CD4-positive, alpha-beta T cell (primary cell): ENCODE measurements at places on chromosomes 2 and 18.

DNA sequence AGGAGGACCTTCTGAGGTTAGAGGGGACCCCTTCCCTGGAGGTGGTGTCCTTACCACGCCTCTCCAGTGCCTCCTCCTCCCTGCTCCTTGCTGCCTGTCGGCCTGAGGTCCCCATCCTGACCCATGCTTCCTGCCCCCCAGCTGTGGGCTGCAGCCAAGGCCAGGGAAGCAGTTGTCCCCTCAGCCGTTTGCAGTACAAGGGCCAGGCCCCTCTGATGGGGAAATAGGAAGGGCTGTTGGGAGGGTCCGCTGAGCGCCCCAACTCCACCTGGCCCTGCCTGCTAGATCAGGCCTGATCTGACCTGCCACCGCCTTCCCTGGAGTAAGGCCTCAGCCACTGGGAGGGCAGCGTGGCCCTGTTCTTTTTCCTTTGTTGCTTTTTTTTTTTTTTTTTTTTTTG lies 219.8 kb downstream of the KLHL29 start:
- DNase-seq: no peak

- no peak for DNase-seq
These were observed 223.7 kb downstream of the IRS1 start for GRCh38 chr2:226575928-226576327.

DNA sequence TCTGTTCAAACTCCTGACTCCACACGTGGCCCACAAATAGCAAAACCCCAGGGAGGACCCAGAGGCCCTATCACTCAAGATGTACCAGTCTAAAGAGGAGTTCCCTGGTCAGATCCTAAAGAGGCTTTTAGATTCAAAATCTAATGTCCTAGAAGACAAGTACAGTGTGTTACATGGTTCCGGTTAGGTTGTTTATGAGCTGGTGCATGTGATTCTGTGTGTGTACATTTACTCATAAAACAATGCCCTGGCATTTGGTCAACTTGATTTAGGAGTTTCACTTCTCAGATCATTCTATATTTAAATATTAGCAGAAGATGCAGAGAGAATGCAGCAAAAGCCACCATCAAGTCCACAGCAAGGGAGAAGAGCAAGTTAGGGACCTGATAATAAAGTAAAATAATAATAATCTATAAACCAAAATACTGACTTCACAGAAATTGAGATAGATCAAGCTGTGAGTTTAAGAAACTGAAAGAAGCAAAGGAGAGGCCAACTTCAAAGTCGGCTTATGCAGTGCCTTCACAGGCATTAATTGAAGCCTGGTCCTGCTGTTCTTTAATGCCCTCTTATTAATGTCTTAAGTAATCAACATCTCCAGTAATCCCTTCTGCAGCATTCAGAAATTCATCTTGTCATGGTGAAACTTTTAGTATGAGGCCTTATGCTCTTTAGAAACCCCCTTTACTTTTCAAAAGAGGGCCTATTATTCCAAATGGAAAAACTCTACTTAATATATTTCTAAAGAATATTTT lies 4.2 kb upstream of the AP1S3 start:
- DNase-seq: no peak

- no peak for DNase-seq
These were observed at the start of gene DSC3 for GRCh38 chr18:31042406-31043181. Gene DSC3, minus strand, starts transcription at chr18:31042742. Its CDS starts 82 bp downstream, at chr18:31042660.

GRCh38 chr2:98149333-98149697 lies 62.3 kb downstream of the VWA3B start:
- no peak for DNase-seq
